ENCODE measurements at places on chromosomes 3 and 15.

- DNase-seq = peak; percentile 44
These were observed 60.3 kb downstream of the HEG1 start for GRCh38 chr3:124995460-124995994.

DNA sequence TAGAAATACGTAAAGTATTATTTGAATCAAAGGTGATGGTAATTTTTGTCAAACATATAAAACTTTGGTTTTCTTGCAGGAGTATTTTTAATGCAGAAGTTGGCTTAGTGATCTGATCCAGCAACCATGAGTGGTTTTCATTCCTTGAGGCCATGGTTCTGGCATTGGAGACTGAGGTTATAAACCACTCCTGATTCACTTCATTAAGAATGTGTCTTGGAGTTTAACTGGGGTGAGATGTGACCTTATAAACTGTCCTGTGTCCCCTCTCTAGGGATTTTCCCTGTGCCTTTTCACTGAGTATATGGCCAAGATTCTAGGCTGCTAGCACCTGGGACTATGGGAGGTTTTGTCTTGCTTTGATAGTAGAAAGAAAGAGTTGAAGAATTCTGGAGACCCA is 94.3 kb downstream of the RYR3 start:
- no peak for DNase-seq

DNA sequence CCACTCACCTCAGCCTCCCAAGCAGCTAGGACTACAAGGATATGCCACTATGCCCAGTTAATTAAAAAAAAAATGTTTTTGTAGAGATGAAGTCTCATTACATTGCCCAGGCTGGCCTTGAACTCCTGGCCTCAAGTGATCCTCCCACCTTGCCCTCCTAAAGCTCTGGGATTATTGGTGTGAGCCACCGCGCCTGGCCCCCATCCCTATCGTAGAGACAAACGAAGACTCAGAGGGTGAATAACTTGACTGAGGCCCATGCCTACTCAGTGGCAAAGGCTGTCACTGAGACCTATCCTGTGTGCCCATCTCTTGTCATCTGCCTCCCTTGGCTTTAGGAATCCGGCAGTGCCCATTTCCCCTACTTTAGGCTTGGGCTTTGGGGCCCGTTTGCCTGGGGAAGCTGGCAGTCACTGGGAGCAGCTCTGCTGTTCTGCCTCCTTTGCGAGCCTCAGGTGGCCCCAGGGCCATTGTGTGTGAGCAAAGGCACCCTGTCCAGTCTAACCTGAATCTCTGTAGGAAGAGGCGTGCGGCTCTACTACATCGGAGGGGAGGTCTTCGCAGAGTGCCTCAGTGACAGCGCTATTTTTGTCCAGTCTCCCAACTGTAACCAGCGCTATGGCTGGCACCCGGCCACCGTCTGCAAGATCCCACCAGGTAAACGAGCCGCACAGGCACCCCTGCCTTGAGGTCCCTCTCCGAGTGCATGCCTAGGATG is 70.1 kb downstream of the AAGAB start:
- no peak for DNase-seq

GRCh38 chr3:106482451-106482850 is 613.6 kb upstream of the CBLB start:
- no peak for DNase-seq

GRCh38 chr3:82157952-82158351 is 396.5 kb upstream of the GBE1 start:
- no peak for DNase-seq

All from CD4-positive, alpha-beta T cell (primary cell).